SK-N-MC (cell line): ENCODE measurements at places on chromosomes 2 and 18.

GRCh38 chr2:42345986-42346385, 15.0 kb downstream of the COX7A2L start:
- DNase-seq = no peak

GRCh38 chr2:97858442-97858841, 137.3 kb downstream of the TMEM131 start:
- no peak for DNase-seq

DNA sequence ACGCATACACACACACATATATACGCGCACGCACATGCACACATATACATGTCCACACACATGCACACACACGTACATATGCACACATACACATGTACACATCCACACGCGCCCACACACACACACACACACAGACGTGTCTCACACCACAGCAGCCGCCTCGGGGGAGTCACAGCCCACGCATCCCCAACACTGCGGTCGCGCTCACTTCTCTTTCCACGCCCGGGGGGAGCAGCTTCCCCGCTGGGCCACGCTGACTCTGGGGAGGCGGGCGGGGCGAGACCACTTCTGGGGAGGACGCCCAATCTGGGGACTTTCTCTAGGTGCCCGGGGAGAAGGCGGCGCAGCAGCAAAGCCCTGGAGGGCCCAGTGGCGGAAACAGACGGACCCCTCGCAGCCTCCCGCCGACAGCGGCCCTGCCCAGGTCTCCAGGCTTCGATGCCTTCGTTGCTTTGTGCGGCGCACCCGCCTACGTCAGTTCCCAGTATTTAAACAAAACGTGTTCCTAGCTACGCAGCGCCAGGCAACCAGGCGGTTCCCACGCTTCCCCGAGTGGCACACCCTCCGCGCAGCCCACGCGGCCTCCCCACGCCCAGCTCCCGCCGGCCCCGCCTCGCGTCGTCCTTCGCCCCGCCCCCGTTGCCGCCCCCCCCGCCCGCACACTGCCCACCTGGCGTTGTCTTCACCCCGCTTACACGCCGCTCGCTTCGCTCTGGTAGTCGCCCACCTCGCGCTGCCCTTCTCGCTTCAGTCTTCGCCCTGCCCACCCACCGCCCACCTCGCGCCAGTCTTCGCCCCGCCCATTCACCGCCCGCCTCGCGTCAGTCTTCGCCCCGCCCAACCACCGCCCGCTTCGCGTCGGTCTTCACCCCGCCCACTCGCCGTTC, 810 bp upstream of the RBFA start:
- DNase-seq = no peak

- no peak for DNase-seq
These were observed 126.2 kb downstream of the EHBP1 start for GRCh38 chr2:62831729-62832128.

GRCh38 chr2:135532581-135532980, 1.3 kb downstream of the R3HDM1 start:
- DNase-seq = no peak

DNA sequence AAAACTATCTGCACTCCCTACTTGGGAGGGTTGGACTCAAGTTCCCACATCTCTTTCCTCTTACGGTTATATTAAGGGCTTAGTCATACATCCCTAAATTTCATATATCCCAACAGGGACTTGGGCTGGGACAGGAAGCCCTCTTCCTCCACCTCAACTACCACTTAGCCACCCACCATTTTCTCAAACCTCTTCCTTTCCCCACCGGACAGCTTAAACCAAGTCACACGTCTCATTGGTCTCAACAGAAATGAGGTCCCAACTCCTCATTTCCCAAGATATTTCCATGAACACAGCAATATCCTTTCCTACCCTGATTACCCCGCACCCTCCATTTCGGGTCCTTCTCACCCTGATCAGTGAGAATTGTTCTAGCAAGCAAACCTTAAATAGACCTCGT, 736 bp downstream of the ZSCAN30 start:
- no peak for DNase-seq
